ENCODE measurements at places on chromosomes 7 and 10.

DNA sequence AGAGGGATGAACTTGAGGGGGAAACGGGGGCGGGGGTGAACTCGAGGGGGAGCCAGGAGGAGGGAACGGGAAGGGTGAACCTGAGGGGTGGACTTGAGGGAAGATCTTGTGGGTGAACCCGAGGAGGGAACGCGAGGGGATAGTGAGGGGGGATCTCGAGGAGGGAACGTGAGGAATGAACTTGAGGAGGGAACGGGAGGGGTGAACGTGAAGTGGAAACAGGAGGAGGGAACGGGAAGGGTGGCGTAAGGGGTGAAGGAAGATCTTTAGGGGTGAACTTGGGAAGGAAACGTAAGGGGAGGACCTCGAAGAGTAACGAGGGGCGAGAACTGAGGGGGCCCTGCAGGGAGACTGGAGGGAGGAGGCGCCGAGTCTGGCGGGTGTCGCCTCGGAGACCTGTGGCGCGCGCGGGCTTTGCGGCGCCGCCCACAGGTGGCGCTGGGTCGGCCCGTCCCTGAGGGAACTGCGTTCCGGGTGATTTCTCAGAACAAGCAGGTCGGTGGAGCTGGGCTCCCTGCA lies 651 bp downstream of the MYO3A start:
- no peak for DNase-seq

GRCh38 chr10:86642499-86642898 lies 11.8 kb upstream of the OPN4 start:
- no peak for DNase-seq

GRCh38 chr7:158550394-158550700 lies 37.3 kb downstream of the PTPRN2 start:
- DNase-seq: no peak

DNA sequence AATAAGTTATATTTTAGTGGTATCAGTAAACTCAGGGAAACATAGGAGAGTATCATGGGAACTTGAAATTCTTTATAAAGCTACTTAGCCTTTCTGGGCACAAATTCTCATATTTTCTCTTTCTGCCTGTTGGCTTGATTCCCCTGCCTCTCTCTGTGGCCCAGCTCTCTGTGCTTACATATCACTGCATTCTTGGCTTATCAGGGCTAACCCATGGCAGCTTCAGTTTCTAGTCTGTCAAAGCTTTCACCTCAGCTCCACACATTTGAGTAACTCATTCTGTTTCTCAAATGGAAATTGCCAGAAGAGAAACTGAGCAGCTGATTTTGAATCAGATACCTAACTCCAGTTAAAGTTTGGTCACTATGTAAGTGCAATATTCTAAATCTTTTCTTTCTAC lies 713.1 kb downstream of the DNAJB9 start:
- no peak for DNase-seq

GRCh38 chr7:98687111-98687751 lies 70.1 kb downstream of the NPTX2 start:
- no peak for DNase-seq

GRCh38 chr7:100882201-100882600 lies 7.3 kb downstream of the SRRT start:
- no peak for DNase-seq

GRCh38 chr7:10703059-10703458 lies 270.6 kb upstream of the PHF14 start:
- no peak for DNase-seq

- DNase-seq: no peak
Observed at GRCh38 chr7:79786187-79786586, 332.7 kb upstream of the MAGI2 start.

DNA sequence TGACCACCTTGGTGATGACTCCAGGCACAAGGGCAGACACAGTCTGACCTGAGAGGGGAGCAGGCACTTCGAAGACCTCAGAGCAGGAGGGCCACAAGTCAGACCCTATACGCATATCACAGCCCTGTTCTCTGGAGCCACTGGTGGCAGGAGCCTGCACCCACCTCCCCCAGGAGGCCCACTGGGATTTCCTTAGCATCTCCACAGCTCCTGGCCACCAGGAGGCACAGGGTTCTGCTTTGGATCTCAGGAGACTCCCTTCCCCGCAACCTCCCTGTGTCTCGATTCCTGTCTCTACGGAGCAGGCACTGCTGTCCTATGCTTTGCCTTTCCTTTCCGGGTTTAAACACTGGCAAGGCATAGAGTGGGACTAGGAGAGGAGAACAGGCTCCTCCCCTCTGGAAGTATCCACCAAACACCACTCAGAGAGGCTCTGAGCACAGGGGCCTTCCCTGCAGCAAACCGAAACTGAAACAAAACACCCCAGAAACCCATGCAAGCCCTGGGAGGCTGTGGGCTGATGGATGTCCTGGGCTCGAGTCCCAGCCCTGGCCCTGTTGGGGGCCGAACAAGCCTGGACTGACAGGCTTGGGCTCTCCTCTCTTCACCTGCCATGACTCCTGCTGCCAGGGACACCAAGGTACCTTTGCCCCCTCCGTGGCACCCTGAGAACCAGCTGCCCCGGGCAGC lies 166.3 kb downstream of the NEURL1 start:
- DNase-seq: peak; percentile 51

DNA sequence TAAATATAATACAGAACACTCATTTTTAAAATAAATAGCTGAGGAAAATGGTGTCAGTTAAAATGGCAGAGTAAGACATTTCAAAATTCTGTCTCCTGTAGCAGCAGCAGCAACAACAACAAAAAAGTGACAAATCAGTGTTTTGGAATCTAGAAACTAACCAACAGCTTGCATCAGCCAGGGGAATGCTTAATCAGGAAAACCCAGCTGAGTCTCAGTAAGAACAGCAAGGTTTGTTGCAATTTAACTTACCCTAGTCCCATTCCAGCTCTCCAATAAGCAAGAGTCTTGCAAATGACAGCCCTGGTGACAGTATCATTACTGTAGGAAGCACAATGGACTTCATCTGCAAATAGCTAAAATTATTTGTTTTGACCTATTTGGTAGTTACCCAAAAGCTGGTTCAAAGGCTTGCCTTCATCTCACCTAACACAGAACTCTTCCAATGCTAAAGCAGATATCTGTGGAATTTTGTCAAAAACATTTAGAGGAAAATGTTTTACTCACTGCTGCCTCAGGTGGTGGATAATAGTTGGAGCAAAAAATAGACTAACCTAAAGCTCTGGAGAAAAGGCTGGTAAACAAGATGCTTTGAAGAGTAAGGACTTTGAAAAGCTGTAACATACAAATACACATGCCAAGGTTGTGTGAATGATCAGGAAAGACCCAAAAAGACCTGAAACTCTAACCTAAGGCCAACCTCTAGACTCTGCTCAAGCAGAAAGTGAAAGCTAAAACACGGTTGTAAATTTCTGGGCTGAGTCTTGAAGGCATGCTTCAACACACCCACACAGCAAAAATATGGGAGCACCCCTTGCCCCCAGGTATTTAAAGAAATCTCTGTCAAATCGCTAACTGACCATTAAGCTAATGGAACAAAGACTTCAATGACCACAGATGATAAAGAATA lies 9.9 kb upstream of the ARHGAP22 start:
- no peak for DNase-seq

- no peak for DNase-seq
Observed at GRCh38 chr7:93047514-93048099, 70.2 kb downstream of the SAMD9 start.

- no peak for DNase-seq
Observed at GRCh38 chr7:44505595-44505994, 15.1 kb upstream of the NUDCD3 start.

- no peak for DNase-seq
Observed at GRCh38 chr10:78415111-78415510, 381.4 kb downstream of the RPS24 start.

DNA sequence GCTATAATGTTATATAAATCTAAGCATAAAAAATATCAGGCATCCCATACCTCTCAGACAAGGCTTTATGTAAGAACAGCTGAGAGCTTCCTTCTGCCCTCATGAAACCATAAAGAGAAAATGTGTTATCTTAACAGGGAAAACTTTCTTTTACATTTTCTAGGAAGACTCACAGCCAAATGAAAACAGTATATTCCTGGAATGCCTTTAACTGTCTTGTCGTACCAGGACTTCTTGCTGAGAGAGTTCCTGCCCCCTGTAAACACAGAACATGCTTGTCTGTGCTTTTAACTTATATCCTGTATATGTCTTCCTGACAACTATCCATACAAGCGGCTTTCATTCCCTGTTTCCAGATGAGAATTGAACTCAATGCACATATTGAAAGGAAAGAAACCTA lies 64.8 kb upstream of the AHR start:
- no peak for DNase-seq

- DNase-seq: no peak
Observed at GRCh38 chr7:28091190-28091589, 89.4 kb downstream of the JAZF1 start.

- DNase-seq: no peak
Observed at GRCh38 chr7:19984231-19984632, 210.8 kb upstream of the TMEM196 start.

DNA sequence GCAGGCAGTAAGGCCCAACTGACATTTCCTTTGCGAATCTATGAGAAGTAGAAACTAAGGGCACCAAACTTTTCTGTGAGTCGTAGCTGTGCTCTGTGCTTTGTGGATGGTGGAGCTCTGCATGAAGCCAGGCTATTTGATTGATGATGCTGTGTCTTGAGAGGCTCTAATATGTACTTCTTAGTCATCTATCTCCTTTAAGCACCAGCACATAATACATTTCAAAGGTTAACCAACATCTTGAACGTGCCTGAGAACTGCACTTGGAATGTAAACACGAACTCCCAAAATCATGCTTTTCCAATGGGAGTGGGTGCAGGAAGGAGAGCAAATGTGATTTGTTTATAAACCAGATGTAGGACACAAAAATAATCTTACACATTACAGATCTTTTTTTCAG lies 411.6 kb downstream of the PARD3 start:
- no peak for DNase-seq

GRCh38 chr7:37104822-37105518 lies 343.7 kb downstream of the ELMO1 start:
- DNase-seq: no peak

DNA sequence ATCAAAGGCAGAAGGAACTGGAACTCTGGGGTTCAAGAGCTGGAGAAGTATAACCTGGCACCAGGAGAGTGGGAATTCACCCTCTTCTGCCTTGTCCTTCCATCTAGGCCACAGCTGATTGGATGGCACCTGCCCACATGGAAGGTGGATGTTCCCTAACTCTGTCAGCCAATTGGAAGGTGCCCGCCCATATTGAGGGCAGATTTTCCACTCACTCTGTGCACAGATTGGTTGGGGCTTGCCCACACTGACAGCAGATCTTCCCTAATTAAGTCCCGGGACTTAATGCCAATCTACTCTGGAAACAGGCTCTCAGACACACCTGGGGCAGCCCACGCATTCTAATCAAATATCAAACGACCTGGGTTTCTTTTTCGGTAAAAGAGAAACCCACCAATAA lies 1142.3 kb upstream of the CELF2 start:
- no peak for DNase-seq

DNA sequence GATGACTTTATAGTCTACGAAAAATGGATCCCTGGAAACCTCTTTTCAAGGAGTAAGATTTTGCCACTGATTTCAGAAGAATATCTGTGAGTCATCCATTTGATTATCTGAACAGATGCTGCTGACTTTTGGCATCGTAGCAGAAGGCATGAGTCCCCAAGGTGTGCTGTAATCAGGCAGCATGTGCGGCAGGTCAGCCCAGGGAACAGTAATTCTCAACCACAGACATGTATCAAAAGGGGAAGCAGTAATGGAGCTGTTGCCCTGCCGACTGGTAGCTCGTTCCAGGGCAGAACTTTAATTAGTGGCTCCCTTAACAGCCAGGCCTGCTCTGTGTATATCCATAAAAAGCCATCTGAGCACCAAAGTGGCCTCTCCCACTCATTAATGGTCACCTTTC lies 5.7 kb upstream of the VWC2 start:
- no peak for DNase-seq

DNA sequence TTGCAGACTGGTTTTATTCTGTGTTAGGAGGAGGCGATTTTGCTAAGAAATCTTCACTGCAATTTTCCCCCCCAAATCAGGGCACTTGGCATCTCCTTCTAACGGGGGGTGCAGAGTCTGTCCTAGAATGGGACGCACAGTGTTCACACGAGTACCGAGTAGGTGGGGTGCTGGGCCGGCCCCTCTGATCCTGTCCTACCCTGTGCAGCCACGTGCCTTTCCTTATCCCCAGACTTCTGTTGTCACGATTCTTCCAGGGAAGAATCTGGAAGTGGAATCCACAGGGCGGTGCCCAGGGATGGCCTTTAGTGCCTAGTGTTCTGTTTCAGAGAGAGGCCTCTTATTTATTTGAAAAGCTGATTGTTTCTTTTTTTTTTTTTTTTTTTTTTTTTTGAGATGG lies 16.4 kb downstream of the CUX1 start:
- no peak for DNase-seq

DNA sequence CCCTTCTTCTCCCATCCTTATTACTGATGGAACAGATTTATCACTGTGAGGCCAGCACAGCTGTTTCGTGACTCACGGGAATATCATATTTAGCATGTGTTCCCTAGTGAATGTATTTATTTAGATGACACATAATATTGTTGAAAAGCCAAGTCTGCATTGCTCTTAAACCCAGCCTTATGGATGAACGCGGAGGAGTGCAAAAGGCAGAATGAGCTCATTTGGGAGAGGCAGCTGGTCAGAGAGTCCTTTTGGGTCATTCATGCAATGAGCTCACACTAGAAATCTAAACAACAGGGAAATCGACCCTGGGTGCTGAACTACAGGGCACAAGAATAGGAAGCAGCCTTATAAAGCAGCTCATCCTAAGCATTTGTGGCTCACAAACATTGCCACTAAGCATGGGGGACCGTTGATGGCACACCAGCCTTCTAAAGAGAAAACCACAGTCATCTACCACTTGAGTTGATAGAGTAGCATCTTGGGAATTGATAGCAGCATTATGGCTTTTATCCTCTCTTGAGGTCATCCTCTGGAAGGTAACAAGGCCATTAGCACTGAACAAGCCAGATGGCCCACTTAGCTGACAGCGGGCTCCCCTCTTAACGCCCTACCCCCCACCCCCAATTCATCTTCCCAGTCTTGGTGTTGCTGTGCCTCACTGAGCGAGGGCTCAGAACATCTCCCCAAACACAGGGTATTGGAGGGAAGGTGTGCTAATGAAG lies 32.9 kb upstream of the SDK1 start:
- DNase-seq: no peak

GRCh38 chr7:119007236-119007635 lies 782.7 kb downstream of the ANKRD7 start:
- DNase-seq: no peak

GRCh38 chr10:30166929-30167328 lies 107.5 kb upstream of the JCAD start:
- DNase-seq: no peak

DNA sequence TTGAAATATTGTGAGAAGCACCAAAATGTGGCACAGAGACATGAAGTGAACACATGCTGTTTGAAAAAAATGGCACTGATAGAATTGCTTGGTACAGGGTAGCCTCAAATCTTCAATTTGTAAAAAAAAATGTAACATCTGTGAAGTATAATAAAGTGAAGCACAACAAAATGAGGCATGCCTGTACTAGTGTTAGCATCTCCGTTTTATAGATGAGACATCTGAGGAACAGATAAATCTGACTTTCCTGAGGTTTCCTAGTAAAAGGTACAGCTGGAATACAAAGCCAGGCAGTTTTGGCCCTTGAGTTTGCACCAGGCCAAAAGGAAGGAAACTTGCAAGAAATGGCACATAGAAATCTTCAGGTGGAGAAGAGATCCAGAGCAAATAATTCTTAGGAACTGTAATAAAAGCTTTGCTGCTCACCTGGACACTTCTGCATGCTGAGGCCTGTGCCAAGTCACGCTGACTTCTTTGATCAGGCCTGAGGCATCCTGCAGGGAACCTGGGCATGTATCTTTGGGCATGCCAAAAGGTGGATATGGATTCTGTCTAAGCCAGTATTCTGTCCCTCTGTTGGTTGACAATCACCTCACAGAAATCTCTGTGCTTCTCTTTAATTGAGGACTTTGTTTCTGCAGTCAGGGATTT lies 251.5 kb upstream of the PLPP4 start:
- no peak for DNase-seq
